ENCODE measurements at places on chromosomes 1 and 21. TPM values are rescaled to one million over a fixed set of nuclear protein-coding genes. Genes with fewer than 3 reads are reported as not detected.
A peak's percentile ranks its signal among the peaks of the same experiment; 100 is the strongest.

TP73 gene
- total RNA-seq: under 0.01 TPM

ENAH gene
- total RNA-seq: 50.0 TPM

HENMT1 gene
- 1.1 TPM for total RNA-seq

NEXN gene
- 0.51 TPM for total RNA-seq

NUP210L gene
- under 0.01 TPM for total RNA-seq

UBXN11 gene
- total RNA-seq: 2.6 TPM

DNAI4 gene
- 4.6 TPM for total RNA-seq

DNA sequence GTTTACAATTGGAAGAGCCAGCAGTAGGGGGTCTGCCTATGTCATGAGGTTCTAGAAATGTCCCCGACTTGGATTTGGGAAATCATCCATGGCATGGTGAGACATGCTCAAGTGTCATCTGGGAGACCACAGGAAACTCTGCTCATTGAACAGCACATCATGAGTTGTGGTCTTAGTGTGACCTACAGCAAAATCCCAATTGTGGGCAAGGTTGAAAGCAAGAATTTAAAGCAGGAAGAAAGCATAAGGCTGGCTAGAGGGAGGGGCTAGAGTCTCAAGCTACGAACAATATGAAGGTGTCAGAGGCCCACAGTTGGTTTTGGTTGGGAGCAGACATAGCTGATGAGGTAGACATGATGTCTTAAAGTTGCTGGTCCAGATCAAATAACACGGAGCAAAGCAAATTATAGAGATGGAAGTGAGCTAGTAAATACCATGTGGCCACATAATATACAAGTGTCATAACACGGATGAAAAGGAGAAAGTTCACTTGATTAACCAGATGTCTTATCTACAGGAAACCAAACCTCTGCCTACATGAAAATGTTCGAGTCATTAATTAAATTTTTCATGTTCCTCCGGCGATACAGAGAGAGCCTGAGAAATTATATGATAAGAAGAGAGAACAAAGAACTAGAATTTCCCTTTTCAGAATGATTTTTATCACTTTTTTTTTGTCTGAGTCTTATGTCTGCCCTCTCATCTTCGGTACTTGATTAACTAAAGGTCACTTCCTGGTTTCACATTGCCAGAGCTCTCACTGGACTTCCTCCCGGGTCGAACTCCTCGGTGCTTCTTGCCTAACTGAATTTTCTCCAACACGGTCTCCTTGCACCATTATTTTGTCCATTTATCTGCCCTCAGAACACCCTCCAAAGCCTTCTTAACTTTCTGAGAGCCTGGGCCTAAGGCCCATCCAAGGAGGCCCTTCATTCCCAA lies 67.5 kb upstream of the DUSP10 start:
- DNase-seq: peak; percentile 42

- no peak for DNase-seq
Observed at GRCh38 chr1:245823408-245824147, 668.8 kb downstream of the KIF26B start.

- peak; percentile 65 for DNase-seq
Observed at GRCh38 chr1:67524143-67525052, 94.2 kb upstream of the SERBP1 start.

GRCh38 chr1:17635811-17636210 lies 96.3 kb downstream of the ARHGEF10L start:
- DNase-seq: no peak

- no peak for DNase-seq
Observed at GRCh38 chr21:17460094-17460493, 52.7 kb upstream of the CXADR start.

- DNase-seq: no peak
Observed at GRCh38 chr1:114457675-114458236, 53.2 kb downstream of the TRIM33 start.

- no peak for DNase-seq
Observed at GRCh38 chr1:236836157-236836556, 41.1 kb downstream of the MTR start.

DNA sequence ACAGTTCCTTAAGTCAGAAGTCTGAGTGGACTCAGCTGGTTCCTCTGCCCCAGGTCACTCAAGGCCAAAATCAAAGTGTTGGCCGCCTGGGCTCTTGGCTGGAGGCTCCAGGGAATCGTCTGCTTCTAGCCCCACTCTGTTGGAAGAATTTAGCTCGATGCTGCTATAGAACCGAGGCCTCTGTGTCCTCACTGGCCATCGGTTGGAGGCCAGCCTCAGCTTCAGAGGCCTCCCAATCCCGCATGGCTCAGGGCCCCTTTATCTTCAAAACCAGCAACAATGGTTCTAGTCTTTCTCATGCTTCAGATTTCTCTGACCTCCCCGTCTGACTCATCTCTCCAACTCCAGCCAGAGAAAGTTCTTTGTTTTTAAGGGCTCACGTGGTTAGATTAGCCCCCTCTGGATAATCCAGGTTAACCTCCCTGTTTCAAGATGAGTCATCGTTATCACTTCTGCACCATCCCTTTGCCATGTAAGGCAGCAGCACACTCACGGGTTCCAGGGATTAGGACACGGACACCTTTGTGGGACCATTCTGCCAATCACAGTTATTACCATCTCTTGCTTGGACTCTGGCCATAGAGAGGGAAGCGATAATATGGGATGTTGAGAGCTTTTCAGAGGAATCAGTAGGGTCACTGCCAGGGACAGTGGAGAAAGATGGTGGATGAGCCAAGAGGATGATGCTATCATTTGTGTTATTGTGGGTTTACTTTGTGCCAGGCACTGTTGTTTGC lies 13.6 kb downstream of the FHAD1 start:
- peak; percentile 44 for DNase-seq

DNA sequence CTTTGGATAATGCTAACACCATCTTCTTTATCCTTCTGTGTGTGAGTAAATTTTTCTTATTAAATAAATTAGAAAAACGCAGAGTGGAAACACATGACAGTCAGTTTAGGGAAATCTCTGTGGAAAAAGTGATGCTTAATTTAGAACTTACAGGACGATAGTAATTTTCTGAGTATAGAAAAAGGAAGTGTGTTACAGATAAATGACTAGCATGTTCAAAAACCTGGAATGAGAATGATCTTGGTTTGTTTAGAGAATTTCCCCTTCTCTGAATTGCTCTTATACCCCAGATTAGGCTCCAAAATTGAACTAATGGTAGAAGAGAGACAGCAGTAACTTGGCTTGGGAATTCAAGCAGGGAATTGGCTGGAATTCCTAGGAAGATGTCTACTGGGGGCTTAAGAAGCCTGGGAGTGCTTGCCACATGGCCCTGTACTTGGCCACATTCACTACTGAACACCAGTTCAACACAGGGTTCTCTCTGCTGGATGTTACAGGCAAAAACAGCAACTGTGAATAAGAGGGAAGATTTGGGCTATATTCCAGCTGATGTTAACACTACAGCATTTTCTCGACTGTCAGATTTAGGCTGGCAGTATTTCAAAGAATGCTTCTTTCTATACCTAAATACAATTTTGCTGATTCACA lies 1004.2 kb downstream of the TTLL7 start:
- DNase-seq: no peak

DNA sequence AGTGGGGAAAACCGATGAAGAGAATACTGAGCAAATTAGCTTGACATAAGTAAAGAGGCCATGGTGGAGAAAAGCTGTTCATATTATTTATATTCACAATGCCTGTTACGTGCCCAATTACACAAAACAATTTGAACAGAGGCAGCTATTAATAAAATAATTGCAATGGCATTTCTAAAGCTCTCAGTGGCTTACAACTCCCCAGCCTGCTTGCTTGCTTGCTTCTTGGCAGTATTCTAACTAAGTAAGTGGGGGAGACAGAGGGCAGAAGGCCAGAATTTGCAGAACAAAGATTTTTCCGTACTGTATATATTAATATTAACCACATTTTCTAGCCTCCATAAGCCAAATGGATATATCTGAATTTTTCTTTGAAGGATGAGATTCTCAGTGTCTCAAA lies 12.9 kb downstream of the PTPN14 start:
- no peak for DNase-seq

DNA sequence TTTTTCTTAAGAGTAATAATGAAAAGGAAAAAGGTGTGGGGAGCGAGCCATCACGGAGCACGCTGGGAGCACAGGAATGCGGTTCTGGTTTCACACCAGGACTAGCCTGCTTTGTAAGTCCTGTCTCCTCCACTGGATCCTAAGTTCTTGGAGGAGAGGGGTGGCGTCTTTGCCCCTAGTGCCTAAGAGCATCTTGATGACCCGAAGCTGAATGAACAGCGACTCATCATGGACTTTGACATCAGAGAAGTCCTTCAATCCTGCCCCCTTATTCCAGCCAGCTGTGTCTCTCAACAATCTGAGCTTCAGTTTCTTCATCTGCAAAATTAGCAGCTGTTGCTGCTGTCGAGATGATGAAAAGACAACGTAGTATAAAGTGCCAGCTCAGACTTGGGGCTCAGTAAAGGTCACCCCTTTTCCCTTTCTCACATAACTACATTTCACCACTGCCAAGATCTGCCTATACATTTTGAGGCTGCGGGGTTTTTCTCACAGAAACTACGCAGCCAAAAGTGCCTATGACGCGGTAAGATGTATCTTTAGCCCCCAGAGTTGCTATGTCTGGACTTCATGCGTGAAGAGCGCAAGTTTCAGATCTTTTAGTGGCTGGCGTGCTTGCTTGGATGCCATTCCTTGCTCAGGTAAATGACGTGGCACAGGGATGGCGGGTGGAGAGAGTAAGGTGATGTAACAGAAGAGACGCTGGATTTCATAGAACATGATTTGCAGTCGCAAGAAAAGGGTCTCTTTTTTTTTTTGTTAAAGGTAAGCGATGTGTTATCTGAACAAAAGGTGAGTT lies 4.9 kb upstream of the PRDM2 start:
- no peak for DNase-seq

- no peak for DNase-seq
Observed at GRCh38 chr1:184930232-184930631, 44.1 kb downstream of the NIBAN1 start.

GRCh38 chr1:40785446-40785845 lies 1.9 kb downstream of the KCNQ4 start:
- DNase-seq: no peak

- DNase-seq: no peak
Observed at GRCh38 chr1:116164604-116165368, 53.6 kb downstream of the MAB21L3 start.

- no peak for DNase-seq
Observed at GRCh38 chr1:211478376-211478775, 13.6 kb downstream of the RD3 start.

- peak; percentile 61 for DNase-seq
Observed at GRCh38 chr1:59978026-59978425, 51.5 kb upstream of the CYP2J2 start.

- DNase-seq: no peak
Observed at GRCh38 chr1:21045351-21045750, 131.3 kb downstream of the EIF4G3 start.

DNA sequence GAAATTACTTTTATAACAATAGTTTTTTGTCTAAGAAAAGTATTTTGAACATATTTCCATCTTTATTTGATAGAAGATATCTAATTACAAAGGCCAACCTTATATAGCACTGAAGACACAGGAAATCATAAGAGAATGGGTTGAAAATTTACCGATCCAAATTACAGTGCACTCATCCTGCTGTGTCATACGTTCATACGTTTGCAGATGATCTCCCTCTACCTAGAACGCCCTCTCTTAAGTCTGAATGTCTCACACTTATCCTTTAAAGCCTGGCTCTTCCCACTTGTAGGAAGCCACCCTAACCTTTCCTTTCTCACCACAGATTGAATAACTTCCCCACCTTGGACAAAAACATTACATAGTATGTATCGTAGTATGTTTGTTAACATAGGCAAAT lies 9.3 kb downstream of the ASH1L start:
- DNase-seq: no peak

GRCh38 chr1:237931581-237931980 lies 40.9 kb upstream of the ZP4 start:
- DNase-seq: no peak

- DNase-seq: no peak
Observed at GRCh38 chr1:216237927-216238542, 185.2 kb downstream of the USH2A start.

DNA sequence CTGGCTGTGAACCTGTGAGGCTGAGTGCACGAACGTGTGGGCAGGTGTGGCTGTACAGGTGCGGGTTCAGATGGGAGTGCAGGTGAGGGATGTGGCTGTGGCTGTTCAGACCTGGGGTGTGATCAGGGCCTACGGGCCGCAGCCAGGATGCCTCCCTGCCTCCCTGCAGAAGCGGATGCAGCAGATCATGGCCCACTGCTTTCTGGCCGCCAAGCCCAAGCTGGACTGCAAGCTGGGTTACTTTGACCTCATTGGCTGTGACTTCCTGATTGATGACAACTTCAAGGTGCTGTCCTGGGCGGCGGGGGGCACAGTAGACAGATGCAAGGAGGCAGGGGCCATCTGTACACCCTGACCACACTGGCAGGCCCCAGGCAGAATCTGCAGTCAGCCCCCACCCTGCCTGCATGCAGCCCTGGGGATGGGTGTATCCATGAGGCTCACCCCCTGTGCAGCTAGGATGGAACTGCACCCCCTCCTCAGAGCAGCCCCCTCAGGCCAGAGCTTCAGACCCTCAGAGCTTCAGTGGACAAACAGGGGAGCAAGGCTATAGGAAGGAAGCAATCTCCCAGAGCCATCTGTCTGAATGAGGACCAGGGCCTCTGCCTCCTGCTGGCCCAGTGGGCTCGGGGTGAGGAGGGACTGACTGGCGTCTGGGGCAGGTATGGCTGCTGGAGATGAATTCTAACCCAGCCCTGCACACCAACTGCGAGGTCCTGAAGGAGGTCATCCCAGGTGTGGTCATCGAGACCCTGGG lies 9.8 kb downstream of the TNFRSF18 start:
- no peak for DNase-seq

DNA sequence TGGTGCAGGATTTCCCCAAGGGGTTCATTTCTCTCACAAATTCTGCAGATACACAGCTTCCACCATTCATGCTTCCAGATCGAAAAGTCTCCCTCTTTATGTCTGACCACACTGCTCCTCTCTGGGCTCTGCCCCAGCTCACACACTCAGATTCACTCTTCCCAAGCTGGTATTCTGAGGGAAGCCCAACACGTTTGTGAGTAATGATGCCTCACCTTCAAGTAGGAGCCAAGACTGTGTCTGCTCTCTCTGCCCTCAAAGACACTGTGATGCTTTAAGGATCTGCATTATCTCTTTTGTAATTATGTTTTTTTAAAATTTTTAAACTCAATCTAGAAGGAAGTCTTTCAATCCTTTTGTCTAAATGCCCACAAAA lies 19.8 kb downstream of the PRAMEF11 start:
- peak; percentile 4 for DNase-seq

DNA sequence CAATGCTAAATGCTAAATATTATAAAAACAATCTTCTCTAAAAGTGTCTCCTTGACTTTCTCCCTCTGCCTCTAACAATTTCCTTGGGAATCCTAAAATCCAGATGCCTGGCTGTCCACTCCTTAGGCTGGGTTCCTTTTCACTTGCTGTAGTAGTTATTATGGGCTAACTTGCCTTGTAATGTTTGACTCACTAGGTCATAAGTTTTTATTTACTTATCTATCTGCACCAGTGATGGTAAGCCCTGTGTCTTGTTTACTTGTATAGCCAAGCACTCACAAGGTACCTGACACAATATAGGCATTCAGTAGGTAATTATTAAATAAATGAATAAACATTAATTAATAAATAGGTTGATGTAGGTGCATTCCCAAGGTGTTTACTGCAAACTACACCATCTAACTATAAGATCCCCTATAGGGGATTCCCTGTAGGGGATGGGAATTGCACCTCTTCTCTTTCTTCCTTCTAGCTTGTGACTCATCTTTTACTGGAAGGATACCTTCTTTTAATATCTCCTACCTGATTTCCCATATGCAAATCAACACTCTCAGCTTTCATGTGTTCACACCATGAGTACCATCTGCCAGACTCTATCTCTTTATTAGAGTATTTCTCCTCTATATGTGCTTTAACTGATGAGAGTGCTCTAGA lies 14.7 kb upstream of the CHIA start:
- DNase-seq: peak; percentile 40
